CD4-positive, alpha-beta memory T cell (primary cell): ENCODE measurements at places on chromosomes 12 and 14.

DNA sequence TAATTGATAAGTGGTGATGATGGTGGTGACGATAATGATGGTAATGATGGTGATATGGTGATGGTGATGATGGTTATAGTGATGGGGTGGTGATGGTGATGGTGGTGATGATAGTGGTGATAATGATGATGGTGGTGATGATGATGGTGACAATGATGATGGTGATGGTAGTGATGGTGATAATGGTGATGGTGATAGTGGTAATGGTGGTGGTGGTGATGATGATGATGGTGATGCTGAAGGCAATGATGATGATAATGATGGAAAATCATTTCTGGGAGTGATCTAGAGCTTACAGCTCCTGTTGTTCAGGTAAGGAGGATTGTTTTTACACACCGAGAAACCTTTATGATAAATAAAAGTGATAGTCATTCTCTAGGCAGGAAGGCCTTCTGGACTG, 33.9 kb downstream of the CCDC63 start:
- no peaks in the 10 kb centered on the region for H3K4me1 ChIP-seq
- H3K36me3 ChIP-seq: no peaks in the 10 kb centered on the region
- no peak overlapping the region for H3K4me3 ChIP-seq
- no peaks in the 10 kb centered on the region for H3K27me3 ChIP-seq
- no peak for DNase-seq

DNA sequence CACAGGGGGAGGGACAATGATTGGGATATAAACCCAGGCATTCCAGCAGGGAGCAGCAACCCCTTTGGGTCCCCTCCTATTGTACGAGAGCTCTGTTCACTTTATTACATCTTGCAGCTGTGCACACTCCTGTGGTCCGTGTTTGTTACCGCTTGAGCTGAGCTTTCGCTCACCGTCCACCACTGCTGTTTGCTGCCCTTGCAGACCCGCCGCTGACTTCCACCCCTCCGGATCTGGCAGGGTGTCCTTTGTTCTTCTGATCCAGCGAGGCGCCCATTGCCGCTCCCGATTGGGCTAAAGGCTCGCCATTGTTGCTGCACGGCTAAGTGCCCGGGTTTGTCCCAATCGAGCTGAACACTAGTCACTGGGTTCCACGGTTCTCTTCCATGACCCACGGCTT, 64.1 kb downstream of the E2F7 start:
- no peaks in the 10 kb centered on the region for H3K27me3 ChIP-seq
- no peak overlapping the region for H3K27ac ChIP-seq
- no peaks in the 10 kb centered on the region for H3K4me1 ChIP-seq
- H3K36me3 ChIP-seq: no peaks in the 10 kb centered on the region

DNA sequence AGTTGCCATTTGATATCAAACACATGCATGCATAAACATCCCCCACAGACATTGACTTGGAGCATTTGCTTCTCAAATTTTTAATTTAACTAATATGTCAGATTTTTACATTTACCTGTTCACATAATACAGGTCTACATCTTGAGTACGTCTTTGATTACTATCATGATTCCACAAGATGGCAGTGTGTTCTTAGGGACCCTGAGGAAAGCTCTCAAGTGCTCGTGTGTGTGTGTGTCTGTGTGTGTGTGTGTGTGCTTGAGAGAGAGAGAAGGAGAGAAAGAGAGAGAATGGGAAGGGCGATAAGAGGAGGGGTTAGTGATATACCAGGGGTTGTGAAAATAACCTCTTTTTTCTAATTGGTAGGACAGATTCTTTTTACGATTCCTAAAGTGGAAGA, 167.1 kb upstream of the OR4E1 start:
- DNase-seq: peak; percentile 39
- H3K4me3 ChIP-seq: no peak overlapping the region
- no peak overlapping the region for H3K27ac ChIP-seq
- no peaks in the 10 kb centered on the region for H3K27me3 ChIP-seq
- no peaks in the 10 kb centered on the region for H3K36me3 ChIP-seq

- H3K27me3 ChIP-seq: no peaks in the 10 kb centered on the region
- peaks cover 16% of the 10 kb centered on the region for H3K36me3 ChIP-seq
- DNase-seq: no peak
Observed at GRCh38 chr12:98701166-98701565, 56.1 kb downstream of the APAF1 start.

- DNase-seq: no peak
- H3K4me1 ChIP-seq: no peaks in the 10 kb centered on the region
- no peak overlapping the region for H3K4me3 ChIP-seq
- H3K27me3 ChIP-seq: no peaks in the 10 kb centered on the region
Observed at GRCh38 chr14:81009346-81009745, 53.9 kb downstream of the TSHR start.

- H3K27me3 ChIP-seq: no peaks in the 10 kb centered on the region
- no peaks in the 10 kb centered on the region for H3K36me3 ChIP-seq
- H3K27ac ChIP-seq: no peak overlapping the region
- H3K4me3 ChIP-seq: no peak overlapping the region
- H3K4me1 ChIP-seq: no peaks in the 10 kb centered on the region
- DNase-seq: no peak
Observed at GRCh38 chr12:115697340-115697739, 580.2 kb downstream of the MED13L start.

- H3K4me3 ChIP-seq: no peak overlapping the region
- no peaks in the 10 kb centered on the region for H3K36me3 ChIP-seq
- no peak overlapping the region for H3K27ac ChIP-seq
- DNase-seq: no peak
- no peaks in the 10 kb centered on the region for H3K4me1 ChIP-seq
Observed at GRCh38 chr14:29521526-29522137, 406.0 kb downstream of the PRKD1 start.

DNA sequence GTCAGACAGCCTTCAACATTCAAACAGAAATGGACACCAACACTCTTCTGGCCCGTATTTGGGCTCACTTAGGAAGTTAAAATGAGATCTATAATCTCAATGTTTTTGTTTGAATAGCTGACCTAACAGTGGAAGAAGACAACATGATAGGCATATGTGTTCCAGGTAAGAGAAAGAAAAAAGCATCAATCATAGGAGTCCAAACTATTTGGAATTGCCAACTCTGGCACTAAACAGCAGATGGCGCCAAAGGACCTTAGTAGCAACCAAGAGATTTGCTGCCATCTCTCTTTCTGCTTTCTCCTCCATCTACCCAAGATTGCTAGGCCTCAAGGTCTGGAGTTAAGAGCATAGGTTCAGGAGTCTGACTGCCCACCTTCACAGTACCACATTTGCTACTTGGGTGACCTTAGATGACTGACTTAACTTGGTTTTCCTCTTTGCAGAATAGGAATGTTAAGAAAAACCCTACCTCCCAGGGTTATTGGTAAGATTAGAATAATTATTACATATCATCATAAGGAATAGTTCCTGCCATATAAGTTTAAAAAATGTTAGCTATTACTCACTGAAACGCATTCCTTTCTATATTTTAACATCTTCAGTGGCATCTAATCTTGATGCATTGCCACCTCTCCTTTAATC, 30.2 kb downstream of the PEX5 start:
- H3K27me3 ChIP-seq: no peaks in the 10 kb centered on the region
- no peak overlapping the region for H3K4me3 ChIP-seq
- peak; percentile 68 for DNase-seq
- no peaks in the 10 kb centered on the region for H3K36me3 ChIP-seq
- H3K27ac ChIP-seq: no peak overlapping the region

GRCh38 chr12:71312768-71313403, 126.7 kb upstream of the LGR5 start:
- no peak overlapping the region for H3K4me3 ChIP-seq
- no peaks in the 10 kb centered on the region for H3K4me1 ChIP-seq
- no peak overlapping the region for H3K27ac ChIP-seq
- no peaks in the 10 kb centered on the region for H3K36me3 ChIP-seq

DNA sequence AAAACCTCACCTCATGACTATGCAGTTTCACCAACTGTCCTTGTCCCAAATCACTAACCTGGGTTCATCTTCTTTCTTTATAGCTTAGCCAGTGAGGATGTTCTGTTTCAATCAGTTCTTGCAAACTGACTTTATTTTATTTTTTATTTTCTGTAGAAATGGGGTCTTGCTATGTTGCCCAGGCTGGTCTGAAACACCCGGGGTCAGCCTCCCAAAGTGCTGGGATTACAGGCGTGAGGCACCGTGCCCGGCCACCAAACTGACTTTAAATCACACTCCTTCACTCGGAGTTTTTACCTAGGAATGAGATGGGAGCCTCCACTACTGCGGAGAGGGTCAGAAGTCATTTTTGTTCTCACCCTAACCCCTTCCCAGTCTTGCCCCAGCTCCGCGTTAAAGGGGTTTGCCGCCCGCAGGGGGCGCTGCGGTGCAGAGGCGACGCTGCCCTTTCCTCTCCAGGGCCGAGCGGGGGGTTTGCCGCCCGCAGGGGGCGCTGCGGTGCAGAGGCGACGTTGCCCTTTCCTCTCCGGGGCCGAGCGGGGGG, 7.0 kb upstream of the B4GALNT3 start:
- peak; percentile 65 for DNase-seq
- peaks cover 4% of the 10 kb centered on the region for H3K4me1 ChIP-seq
- no peak overlapping the region for H3K4me3 ChIP-seq
- H3K27me3 ChIP-seq: no peaks in the 10 kb centered on the region
- no peaks in the 10 kb centered on the region for H3K36me3 ChIP-seq
- H3K27ac ChIP-seq: no peak overlapping the region

DNA sequence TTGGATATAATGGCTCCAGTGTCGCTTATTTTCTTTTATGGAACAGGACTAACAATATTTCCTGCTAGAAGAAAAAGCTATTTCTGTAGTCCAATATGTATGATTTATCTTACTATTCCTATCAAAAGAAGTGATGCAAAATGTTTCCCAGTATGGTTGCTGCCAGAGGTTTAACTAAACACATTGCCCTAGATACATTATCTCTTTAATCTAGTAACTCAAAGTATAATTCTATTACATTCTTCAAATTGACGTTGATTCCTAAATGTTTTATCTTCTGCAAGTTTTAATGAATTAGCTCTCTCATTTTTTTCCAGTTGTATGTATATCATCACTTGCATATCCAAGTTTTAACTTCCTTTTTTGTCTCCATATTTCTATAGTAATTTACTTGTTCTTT, 28.2 kb downstream of the GYS2 start:
- no peak for DNase-seq
- H3K4me1 ChIP-seq: no peaks in the 10 kb centered on the region
- H3K27me3 ChIP-seq: no peaks in the 10 kb centered on the region
- H3K27ac ChIP-seq: no peak overlapping the region

- DNase-seq: no peak
- no peak overlapping the region for H3K27ac ChIP-seq
- H3K4me1 ChIP-seq: no peaks in the 10 kb centered on the region
- H3K4me3 ChIP-seq: no peak overlapping the region
Observed at GRCh38 chr12:85713373-85713772, 122.8 kb downstream of the RASSF9 start.

GRCh38 chr12:45853550-45853949, 124.0 kb downstream of the ARID2 start:
- H3K4me3 ChIP-seq: no peak overlapping the region
- H3K27ac ChIP-seq: no peak overlapping the region
- DNase-seq: no peak
- H3K27me3 ChIP-seq: no peaks in the 10 kb centered on the region
- H3K36me3 ChIP-seq: peaks cover 29% of the 10 kb centered on the region

DNA sequence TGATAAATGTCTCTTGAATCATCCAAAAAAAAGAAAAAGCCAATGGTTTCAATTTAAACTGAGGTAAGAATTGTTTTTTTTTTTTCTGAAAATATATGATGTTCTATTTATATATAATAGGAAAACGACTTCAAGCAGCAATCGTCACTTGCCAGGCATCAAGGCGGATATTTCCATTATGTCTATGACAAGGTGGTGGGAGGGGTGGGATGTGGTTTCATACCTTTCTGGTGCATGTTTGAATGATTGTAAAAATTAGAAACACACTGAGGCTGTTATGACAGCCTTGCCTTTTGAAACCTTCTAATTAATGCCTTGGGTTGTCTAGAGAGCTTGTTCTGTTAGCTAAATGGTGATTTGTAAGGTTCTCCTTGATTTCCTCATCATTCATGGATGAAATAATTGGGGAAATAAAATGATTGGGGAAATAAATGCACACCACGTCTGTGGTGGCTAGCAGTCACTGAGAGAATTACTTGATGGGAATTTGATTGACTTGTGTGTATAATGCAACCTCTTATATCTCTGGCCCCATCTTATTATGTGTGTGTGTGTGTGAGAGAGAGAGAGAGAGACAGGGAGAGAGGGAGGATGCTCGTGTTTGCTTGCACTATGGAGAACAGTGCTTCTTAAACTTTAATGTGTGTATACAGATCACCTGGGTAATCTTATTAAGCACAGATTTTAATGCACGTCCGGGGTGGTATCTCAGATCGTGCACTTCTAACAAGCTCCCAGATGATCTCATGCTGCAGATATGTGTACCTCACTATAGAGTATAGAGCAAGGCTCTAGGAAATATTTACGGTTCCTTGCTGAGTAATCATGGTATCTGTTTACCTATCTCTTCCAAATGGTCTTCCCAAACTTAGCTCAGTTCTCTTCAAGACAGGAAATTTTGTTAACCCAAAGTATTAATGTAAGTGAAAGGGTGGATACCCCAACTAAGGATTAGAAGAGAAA, 502.6 kb downstream of the DIO2 start:
- H3K36me3 ChIP-seq: no peaks in the 10 kb centered on the region
- no peak overlapping the region for H3K4me3 ChIP-seq
- no peaks in the 10 kb centered on the region for H3K4me1 ChIP-seq
- H3K27me3 ChIP-seq: no peaks in the 10 kb centered on the region
- DNase-seq: no peak

- H3K4me3 ChIP-seq: no peak overlapping the region
- H3K27me3 ChIP-seq: no peaks in the 10 kb centered on the region
- no peak overlapping the region for H3K27ac ChIP-seq
- no peaks in the 10 kb centered on the region for H3K4me1 ChIP-seq
Observed at GRCh38 chr12:103785243-103786031, 55.6 kb downstream of the NT5DC3 start.

DNA sequence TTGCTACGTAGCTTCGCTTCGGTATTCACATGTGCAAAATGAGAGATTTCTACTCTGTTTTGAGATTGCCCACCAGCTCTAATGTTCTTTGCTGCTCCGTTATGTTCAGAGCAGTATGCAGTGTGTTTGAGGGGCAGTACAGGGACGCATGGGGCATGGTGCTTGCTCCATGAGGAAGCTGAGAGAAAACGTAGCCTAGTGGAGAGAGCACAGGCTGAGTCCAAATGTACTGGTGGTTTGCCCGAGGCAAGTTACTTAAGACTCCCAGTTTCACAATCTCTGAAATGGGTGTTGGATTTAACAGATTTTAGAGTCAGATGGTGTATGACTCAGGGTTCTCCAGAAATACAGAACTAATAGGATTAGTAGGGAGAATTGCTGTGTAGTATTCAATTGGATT, 310.5 kb downstream of the ETNK1 start:
- H3K27ac ChIP-seq: no peak overlapping the region
- H3K4me1 ChIP-seq: no peaks in the 10 kb centered on the region
- no peak overlapping the region for H3K4me3 ChIP-seq
- DNase-seq: no peak
- no peaks in the 10 kb centered on the region for H3K27me3 ChIP-seq
- no peaks in the 10 kb centered on the region for H3K36me3 ChIP-seq

GRCh38 chr14:61121355-61121787, 140.3 kb downstream of the SLC38A6 start:
- H3K4me3 ChIP-seq: no peak overlapping the region
- H3K4me1 ChIP-seq: peaks cover 9% of the 10 kb centered on the region
- H3K36me3 ChIP-seq: no peaks in the 10 kb centered on the region
- no peak overlapping the region for H3K27ac ChIP-seq
- no peak for DNase-seq
- no peaks in the 10 kb centered on the region for H3K27me3 ChIP-seq
